ENCODE measurements at places on chromosomes 1 and 21. TPM values are rescaled to one million over a fixed set of nuclear protein-coding genes. Genes with fewer than 3 reads are reported as not detected.

The ZNF593OS gene
- total RNA-seq: not detected

- no peak for DNase-seq
- no peaks in the 10 kb centered on the region for H3K4me1 ChIP-seq
- H3K36me3 ChIP-seq: no peaks in the 10 kb centered on the region
Measured at GRCh38 chr1:1333551-1334241, 2.6 kb downstream of the TAS1R3 start.

GRCh38 chr1:174053826-174054225 lies 31.7 kb upstream of the RC3H1 start:
- H3K4me3 ChIP-seq: no peak overlapping the region
- no peak for DNase-seq
- H3K36me3 ChIP-seq: no peaks in the 10 kb centered on the region
- H3K27ac ChIP-seq: no peak overlapping the region

DNA sequence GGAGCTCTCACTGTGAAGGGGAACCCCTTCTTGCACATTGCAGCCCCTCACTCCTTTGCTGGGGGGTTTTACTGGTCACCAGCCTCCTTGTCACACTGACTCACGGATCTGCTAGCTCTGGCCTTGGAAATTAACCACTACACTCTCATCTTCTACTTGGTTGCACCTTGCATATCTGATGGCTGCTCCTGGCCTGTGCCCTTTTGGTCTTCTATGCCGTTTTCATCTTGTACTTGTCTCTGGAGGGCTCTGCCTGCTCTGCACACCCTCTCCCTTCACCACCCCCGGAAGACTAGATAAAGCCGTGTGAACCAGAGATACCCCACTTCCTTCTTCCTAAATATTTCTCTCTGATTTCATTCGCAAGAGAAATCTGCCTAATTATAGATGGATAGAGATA lies 44.6 kb downstream of the CD247 start:
- H3K36me3 ChIP-seq: no peaks in the 10 kb centered on the region
- no peaks in the 10 kb centered on the region for H3K27me3 ChIP-seq
- H3K27ac ChIP-seq: no peak overlapping the region
- DNase-seq: no peak
- no peaks in the 10 kb centered on the region for H3K4me1 ChIP-seq

DNA sequence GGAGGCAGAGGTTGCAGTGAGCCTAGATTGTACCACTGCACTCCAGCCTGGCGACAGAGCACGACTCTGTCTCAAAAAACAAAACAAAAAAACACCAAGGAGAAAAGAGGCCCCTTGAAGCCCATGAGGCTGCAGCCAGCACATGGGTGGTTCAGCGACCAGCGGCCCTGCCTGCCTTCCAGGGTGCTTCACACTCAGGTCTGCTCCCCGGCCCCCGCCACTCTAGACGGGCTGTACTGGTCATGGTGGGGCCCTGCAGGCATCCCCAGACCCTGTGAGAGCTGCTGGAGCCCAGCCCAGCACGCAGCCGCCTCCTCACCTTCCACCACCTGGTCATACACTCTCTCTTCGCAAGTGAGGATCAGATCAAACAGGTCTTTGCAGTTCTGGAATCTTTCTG lies 4.1 kb upstream of the TMEM240 start:
- no peak for DNase-seq
- H3K36me3 ChIP-seq: no peaks in the 10 kb centered on the region
- H3K4me1 ChIP-seq: no peaks in the 10 kb centered on the region
- H3K4me3 ChIP-seq: no peak overlapping the region
- H3K27me3 ChIP-seq: no peaks in the 10 kb centered on the region

DNA sequence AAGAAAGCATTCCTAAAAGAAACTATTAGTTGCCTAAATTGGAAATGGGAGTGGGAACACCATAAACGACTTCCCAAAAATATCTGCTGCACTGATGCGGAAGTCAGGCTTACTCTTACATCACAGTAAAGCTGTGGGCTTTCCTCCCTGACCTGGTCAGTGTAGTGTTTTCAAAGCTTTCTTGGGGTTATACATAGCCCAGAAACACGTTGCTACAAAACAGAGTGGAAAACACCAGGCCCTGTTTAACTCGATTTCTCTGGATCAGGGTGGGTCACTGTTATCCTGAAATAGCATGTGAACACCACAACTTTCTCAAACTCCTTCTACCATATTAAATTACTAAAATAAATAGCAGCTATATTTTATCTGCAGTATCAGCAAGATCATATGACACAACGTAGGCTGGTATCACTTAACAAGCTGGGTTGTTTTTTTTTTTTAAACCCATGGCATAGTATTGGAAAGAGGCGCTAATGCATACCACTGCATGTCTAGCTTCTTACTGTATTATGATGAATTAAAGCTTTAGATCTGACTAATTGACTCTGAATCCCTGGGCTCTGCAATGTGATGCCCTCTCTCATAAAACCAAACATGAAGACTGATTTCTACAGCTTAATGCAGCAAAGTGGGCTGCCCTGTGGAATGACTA lies 184.6 kb downstream of the TGFB2 start:
- no peak overlapping the region for H3K27ac ChIP-seq
- no peaks in the 10 kb centered on the region for H3K27me3 ChIP-seq
- no peak overlapping the region for H3K4me3 ChIP-seq
- H3K4me1 ChIP-seq: no peaks in the 10 kb centered on the region

All from kidney (tissue), 22 donors.